ENCODE measurements at places on chromosomes 2 and 18.

DNA sequence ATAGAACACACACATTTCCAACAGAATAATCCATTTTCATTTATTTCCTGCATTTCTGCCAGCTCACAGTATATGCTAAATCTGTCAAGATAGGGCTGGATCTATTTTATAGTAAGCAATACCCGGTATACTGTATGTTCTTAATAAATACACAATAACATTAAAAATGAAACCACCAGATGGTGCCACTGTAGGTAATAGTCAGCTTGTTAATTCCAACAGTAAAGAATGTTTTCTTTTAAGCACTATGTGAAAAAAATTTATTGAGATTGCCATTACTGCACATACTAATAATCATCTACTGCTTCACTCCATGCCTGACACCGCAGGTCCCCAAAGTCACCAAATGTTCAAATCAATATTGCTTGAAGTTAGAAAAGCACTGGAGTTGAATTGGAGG, 131.5 kb upstream of the PGAP1 start:
- DNase-seq: no peak

DNA sequence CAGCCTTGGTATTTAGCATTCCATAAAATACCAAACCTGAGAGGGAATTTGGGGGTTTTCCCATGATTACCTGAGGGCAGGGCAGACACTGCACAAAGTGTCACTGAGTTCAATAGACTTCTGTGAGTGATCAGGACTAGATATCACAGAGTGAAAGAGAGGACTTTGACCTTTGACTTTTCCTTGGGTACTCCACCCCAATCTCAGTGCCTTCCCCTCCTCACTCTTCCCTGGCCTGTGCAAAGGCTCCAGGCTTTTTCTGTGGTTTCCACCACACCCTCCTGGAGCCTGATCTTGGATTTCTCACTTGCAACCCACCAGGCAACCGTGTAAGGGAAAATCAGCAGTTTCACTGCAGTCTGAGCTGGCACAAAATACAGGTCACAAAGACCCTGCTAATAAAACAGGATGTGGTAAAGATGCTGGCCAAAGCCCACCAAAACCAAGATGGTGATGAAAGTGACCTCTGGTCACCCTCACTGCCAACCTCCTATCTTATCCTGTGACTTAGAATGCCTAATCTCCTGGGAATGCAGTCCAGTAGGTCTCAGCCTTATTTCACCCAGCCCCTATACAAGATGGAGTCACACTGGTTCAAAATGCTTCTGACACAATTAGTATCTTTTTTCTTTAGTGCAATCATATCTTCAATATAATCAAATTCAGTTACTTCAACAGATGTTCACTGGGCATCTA, 64.0 kb downstream of the BOD1L2 start:
- no peak for DNase-seq

- no peak for DNase-seq
These were observed 5.7 kb upstream of the TET3 start for GRCh38 chr2:73979021-73979420.

DNA sequence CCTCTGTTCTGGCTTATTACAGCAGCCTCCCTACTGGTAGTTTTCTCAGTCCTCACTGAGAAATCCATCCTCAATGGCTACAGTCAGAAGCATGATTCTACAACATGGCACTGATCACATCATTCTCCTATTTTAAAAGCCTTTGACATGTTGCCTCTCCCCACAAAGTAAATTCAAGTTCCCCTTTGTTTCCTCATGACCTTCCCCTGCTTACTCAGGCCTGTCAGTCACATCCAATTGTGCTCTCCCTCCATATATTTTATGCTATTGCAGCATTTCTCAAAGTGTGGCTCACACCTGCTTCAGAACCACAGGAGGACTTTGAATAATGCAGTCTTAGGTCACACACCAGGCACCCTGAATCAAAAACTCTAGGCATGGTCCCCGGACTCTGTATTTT, 124.6 kb downstream of the SPOPL start:
- no peak for DNase-seq

DNA sequence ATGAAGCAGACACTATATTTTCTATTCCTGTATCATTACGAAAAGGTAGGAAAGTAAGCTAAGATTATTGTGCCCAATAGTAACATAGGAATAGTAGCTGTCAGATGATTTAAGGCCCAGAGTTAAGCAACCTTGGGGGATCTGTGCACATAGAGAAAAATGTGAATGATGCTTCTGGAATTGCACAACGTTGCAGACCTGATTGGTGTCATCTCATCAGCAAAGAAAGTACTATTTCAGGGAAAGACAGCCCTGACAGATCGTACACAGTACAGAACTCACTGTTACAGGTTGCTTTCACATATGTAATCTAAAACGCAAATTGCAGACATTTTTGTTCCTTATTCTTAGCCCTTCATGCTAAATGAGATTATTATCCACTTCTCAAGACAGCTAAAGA, 535.9 kb downstream of the TRIB2 start:
- no peak for DNase-seq

- DNase-seq: no peak
These were observed 28.3 kb upstream of the SLC40A1 start for GRCh38 chr2:189608795-189609422.

GRCh38 chr18:297936-298335, 30.1 kb upstream of the THOC1 start:
- DNase-seq: no peak

DNA sequence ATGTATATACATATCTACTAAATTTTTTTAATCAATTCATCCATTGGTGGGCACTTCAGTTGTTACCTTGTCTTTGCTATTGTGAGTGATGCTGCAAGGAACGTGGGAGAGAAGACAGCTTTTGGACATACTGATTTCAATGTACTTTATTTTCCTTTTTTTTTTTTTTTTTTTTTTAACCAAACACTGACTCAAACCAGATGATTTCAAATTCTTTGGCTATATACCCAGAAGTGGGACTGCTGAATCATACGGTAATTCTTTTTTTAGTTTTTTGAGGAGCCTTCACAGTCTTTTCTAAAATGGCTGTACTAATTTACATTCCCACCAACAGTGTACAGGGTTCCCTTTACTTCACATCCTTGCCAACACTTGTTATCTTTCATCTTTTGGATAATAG, 204.7 kb downstream of the INSIG2 start:
- DNase-seq: peak; percentile 51

DNA sequence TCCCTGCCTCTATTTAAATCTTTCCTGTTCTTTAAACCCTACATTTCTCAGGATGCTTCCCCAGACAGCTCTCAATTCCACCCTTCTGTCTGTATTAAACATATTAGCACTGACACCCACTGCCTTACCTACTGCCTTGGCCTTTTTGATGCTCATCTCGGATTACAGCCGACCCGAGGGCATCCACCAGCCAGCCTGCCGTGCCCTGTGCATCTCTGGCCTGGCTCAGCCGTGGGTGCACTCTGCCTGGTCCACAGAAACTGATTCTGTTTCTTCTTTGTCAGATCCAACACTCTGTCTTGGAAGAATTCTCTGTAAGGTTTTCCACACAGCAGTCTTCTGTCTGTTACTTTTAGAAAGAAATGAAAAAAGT, 27.2 kb downstream of the TANC1 start:
- no peak for DNase-seq

- no peak for DNase-seq
These were observed 34.2 kb downstream of the HJURP start for GRCh38 chr2:233819884-233820773.

DNA sequence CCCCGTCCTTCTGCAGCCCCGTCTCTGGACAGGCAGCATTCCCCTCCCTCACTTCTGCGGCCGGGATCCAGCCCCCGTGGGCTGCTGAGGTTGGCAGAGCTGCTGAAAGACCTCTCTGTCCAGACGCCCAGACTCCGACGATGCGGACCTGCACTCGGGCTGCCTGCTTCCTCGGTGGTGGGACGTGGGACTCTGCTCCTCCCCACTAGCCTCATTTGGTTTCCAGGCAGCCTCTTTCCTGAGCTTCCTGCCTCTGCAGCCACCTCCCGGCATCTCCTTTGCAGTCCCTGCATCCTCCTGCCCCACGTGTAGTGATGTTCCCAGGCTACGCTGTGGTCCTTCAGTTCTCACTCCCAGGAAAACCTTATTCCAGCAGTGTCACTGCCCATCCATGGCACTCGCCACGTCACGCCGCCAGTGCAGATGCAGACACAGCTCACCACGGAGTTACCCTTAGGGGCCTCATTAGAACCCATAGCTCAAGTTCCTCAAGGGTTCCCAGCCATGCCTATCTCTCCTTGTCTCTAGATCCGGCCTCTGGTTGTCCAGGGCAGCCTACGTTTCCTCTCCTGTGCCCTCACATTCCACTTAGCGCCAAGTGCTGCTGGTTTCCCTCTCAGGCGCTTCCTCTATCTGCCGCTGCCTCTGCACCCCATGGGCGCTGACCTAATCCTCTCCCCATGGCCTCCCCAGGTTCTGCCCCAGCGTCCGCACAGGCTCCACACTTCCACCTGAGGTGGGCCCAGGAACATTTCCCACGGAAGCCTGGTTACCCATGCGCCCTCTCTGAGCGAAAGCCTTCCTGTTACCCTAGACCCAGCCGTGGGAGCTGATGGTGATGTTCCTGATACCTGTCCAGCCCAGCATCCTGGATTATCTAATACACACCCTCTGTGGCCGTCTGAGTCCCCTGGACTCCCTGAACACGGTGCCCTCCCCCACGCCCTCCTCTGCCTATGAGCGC, 318.3 kb upstream of the MYT1L start:
- DNase-seq: no peak

- DNase-seq: peak; percentile 50
These were observed 111.9 kb downstream of the KCTD1 start for GRCh38 chr18:26436176-26437051.

DNA sequence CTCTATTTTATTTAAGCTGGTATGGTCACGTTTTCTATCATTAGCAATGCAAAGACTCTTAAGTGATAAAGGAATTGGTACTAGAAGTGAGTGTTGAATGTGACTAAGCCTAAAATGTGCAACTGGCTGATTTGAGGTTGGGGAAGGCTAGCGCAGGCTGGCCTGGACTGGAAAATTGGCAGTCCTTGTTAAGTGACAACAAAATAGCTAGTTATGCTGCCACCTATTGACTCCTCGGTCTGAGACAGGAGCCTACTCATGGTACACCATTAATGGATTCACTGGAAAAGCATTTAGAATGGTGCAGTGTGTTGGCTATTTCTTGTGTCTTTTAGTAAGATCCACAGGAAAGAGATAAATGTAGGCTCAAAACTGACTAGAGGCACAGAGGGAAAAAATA, 5.7 kb upstream of the WIPF1 start:
- DNase-seq: no peak

DNA sequence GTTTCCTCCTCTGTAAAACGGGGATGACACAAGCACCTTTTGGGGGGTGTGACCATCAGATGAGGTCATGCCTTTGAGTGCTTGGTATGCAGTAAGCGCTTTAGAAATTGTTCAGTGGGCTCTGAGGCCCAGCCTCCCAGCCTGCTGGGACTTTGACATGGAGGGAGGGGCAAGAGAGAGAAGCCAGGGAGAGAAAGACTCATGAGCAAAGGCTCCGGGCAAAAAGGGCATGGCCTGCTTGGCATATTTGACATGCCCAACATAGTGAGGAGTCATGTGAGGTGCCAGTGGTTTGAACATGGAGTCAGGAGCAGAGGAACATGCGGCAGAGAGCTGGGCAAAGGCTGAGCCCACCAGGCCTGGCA, 14.0 kb downstream of the TNS1 start:
- no peak for DNase-seq

DNA sequence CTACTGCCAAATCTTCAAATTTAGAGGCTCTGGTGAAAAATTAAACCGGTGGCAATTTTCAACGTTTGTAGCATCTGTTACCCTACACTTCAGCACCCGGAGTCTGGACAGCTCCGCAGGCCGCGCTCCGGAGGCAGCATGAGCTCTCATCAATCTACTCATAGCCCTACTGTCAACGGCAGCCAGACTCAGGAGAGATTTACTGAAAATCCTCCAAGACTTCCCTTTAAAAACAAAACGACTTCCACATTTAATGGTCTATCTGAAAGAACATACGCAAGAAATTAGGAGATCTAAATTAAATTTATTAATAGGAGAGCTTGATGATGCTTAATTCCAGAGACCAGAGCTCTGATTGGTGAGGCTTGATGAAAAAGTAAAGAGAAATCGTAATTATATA, 970 bp upstream of the ADCYAP1 start:
- no peak for DNase-seq

GRCh38 chr2:203806761-203807160, 60.8 kb upstream of the CTLA4 start:
- no peak for DNase-seq

GRCh38 chr18:39313992-39314391, 1748.4 kb upstream of the CELF4 start:
- no peak for DNase-seq

- no peak for DNase-seq
These were observed 80.8 kb downstream of the GAREM1 start for GRCh38 chr18:32389858-32390257.

DNA sequence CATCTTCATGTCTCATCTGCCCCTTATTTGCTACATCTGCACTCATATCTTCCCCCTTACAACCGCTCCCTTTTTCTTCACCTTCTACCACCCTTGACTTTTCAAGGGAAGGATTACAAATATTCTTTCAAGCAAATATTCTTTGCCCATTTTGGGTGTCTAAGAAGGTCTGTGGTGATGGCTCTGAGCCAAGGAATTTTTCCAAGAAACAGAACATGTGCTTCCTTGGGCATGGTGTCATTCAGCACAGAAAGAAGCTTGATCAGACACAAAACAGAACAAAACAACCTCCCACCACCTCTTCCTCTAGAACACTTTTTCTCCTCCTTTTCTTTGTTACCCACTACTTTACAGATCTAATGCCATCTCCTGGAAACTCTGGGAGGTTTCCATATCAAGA, 313.7 kb downstream of the SATB2 start:
- no peak for DNase-seq

DNA sequence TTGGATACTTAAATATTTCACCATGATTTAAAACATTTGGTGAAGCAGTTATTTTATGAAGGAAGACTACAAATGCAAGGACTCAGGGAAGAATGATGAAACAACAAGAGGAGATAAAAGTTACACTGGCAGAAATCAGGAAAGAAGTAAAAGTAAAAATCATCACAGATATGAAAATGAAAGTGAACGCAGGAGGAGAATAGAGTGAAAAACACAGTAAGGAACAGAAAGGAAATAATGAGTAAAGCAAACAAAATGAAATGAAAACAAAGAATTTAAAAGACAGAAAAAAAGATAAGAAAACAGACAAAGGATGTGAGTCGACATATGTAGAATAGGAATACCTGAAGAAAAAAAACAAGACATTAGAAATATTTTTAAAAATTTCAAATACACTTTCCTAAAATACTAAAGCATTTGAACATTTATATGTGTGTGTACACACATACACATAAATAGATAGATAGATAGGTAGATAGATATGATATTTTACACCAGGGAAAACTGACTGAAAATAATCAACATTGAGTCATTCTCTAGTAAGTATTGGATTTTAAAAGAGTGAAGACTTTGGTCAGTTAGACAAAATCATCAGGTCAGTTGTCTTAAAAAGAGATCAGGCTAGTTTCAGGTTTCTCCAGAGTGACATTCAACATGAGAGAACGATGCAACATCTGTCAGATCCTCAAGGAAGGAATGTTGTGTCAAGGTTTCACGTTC, 12.1 kb upstream of the KDSR start:
- no peak for DNase-seq

DNA sequence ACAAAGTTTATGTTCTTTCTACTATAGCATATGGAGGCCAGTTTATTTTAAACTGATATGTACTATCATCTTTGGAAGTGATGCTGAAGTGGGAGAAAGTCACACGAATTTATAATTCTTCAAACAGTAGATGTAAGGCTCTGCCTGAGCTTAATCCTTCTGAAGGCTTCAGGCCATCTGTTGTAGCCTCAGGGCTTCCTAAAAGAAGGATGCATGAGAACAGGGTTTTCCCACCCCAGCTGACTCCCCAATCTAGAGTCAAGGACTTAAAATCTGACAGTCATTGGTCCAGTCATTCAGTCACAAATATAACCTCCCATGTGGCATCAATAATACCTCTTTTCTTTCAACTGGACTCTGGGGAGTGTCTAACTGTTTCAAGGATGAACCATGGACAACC, 330.5 kb downstream of the KCNS3 start:
- DNase-seq: no peak
